CD4-positive, alpha-beta memory T cell (primary cell): ENCODE measurements at places on chromosomes 6 and 20.

GRCh38 chr6:17957498-17957897, 29.9 kb downstream of the KIF13A start:
- DNase-seq: no peak

- no peak for DNase-seq
Measured at GRCh38 chr20:9202420-9203080, 133.7 kb downstream of the PLCB4 start.

DNA sequence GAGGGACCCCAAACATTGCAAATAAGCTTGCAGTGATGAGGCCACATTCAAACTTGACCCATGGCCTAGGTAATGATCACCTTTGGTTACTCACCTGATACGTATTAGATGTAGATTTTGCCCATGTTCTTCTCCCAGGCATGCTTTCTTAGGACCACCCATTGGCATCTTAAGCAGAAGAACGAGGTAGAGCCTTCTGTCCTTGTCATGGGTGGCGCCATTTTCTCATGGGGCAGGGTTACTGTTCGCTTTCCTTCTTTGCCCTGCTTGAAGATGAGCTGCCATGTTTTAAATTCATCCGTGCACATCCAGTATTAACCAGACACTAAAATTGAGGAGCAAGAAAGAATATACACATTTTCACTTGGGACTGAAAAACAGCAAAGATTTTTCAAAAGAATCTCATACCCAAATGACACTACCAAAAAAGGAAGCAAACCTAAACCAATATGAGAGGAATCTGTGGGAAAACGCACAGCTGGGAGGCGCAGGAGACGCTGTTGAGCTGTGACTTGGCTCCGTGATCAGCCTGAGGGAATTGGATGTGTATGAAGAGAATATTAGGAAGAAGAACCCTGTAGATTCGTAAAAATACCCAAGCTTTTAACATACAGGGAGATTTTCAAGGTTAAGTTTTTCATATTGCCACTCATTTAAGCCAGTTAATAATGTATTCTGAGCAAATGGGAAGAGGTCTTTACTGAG, 36.6 kb downstream of the GMPR start:
- DNase-seq: no peak

- DNase-seq: no peak
Measured at GRCh38 chr6:94270091-94270948, 851.0 kb upstream of the EPHA7 start.

DNA sequence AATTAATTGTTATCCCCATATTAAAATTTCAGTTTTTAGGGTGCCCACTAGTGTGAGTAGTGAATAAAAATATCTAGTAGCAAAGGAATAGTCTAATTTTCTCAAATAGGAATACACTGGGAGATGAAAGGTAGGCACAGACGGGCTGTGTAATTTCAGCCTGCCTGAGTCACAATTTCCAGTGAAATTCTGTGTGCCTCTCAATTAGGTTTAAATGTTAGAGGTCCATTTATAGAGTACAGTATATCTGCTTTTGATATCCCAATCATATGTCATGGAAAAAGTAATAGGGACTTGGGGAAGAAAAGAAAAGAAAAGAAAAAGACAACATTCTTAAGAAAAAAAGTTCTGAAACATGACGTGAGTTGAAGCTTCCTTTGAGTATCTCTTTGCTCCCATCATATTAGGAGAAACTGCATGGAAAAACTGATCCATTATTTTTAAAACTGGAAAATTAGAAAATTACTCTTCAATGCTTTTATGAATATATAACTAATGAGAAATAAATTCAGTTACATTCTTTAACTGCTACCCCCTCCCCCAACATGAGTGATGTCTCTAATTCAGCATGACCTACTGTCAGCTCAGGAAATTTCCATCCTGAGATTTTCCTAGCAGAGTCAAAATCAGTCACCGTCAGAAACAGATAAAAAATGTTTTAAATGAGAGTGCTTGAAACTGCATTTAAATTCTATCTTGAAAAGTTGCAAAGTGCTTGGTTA, 473.8 kb upstream of the HSF2 start:
- no peak for DNase-seq

DNA sequence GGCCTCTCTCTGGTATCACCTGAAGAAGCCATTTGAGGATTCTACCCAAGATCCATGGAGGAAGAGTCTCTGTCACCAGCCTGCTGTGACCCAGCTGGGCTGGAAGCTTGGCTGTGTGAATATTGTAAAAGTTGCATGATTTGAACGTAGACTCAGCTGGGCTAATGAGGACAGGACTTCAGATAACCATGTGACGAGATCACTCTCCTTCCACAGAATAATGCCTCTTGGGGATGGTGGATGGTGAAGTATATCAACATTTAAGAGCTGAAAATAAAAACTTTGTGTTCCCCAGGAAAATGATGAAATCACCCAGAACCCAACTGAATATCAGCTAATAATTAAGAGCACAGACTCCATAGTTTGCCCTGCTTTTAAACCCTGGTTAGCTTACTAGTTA, 427.9 kb downstream of the CD83 start:
- DNase-seq: no peak

DNA sequence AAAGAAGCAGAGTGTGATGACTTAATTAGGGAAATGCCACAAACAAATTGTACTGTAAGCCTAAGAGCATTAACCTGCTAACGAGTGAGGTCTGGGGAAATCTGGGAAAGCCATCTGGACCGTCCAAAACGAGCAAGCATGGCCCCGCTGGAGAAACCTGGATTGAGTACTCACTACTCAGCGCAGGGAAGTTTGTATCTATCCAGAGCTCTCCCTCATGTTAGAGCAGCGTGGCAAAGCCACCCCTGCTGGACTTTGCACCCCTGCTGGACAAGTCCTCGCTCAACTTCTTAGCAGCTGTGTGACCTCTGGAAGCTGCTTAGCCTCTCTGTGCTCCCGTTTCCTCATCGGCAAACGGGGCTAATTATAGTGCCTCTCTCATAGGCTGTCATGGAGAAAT, 37.3 kb downstream of the PSMG4 start:
- no peak for DNase-seq

- DNase-seq: no peak
Measured at GRCh38 chr6:23087471-23087870, 518.1 kb downstream of the HDGFL1 start.

GRCh38 chr20:22940350-22940749, 94.8 kb upstream of the SSTR4 start:
- DNase-seq: no peak

DNA sequence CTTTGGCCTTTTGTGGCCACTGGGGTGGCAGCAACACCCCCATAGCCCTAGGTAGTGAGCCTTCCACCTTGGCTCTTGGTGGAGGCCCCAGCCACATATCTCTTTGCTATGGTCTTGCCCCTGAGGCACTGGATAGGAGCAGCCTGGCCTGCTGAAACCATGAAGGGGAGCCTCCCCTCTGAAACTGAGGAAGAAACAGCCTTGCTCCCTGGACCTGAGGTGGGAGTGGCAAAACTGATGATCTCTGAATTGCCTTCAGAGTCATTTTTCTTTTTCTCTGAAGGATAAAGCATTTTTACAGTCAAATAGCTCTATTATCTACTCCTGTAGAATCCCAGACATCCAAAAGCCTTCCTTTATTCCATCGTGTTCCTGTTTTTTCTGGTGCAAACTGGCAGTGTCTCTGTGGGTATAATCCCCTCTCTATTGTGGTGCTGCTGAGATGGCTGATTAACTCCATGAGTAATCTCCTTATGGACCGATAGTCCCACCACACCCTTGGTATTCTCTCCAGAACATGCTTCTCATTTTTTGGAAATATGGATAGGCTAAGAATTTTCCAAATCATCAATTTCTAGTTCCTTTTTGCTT, 22.0 kb upstream of the PRSS35 start:
- DNase-seq: no peak

DNA sequence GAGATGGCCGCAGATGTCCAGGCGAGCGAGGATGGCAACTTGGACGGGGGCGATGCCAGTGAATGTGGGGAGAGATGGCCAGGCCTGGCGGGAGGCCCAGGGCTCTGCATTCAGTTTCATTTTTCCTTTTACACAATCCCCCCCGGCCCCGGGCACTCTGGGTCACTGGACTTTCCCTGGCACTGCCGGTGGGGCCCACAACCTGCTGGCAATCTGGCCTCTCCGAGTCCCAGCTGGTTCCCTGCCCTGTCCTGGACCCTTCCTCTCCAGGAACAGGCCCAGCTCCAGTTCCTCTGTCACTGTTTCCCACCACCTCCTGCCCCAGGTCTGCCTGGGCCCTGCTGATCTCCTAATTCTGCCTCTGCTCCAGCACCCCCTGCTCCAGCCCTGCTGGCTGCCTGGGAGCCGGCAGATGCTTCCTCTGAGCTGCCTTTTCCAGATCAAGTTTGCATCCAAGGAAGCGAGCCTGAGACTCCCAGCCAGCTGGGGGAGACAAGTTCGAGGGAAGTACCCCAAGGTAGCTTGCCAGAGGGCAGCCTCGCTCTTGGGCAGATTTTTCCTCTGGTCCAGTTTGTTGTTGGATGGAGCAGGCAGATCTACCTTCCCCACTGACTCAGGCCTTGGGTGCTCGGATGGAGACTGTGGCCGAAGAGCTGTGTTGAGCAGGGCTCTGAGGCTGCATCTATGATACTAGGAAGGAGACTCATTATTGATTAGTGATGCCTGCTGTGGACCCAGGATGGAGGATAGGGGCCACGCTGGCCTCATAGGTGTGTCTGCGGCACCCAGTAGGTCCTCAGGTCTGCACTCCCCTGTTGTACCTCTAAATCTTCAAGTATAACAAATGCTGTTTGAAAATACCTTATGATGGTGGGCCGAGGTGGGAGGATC, 83.2 kb downstream of the CEBPB start:
- no peak for DNase-seq

DNA sequence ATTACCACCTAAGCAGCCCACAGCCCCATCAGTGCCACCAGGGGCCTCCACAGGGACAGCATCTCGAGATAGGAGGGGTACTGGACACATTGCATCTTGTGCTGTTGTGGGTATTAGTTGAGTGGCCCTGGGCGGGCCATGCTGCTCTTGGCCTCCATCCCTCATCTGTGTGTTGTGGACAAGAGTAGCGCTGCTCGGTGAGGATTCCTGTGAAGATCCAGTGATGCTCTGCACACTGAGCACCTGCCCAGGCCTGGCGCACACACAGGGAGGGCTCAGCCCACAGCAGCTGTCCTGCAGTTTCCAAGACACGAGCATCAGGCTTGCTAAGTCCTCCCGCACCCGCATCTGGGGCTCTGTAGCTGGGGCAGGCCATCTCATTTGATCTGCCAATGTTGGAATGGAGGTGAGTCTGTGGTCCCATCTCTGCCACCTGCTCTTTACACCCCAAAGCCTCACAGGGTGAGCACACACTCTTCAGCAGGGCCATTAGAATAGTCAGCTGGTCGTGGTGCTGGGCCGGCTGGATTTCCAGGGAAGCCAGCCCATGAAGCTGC, 32.0 kb downstream of the SPATA2 start:
- no peak for DNase-seq

DNA sequence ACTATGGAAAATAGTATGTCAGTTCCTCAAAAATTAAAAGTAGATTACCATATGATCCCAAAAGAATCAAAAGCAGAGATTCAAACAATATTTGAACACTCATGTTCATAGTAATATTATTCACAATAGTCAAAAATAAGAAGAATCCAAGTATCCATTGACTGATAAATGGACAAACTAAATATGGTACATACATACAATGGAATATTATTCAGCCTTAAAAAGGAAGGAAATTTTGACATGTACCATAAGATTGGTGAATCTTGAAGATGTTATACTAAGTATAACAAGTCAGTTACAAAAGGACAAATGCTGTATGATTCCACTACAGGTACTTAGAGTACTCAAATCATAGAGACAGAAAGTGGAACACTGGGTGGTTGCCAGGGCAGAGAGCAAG, 88.3 kb upstream of the TMEM30A start:
- DNase-seq: no peak

DNA sequence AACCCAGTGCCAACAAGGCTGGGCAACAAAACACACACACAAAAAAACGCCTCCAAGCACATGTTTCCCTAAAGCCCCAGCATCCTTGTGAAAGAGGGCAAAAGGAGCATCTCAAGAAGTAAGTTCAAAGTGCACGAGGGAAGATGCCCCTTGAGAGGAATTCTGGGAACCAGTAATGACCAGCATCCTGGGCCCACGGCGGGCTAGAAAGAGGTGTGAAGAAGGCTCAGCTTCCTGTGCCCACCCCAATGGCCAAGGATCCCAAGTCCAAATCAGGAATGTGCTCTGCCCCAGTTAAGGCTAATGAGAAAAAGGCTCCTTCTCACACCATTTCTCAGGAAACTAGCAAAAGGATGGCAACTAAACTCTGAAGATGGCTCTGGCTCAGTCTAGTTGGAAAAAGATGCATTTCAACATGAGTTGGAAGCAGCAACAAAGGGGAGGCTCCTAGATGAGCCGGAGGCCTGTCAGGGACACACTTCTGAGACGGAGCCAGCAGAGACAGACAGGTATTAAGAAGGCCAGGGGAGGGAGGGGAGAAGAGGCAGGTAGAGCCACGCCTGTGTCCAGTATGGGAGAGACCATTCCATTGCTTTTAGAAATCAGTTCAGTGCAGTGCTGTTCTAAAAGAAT, 3.2 kb downstream of the RIMS4 start:
- no peak for DNase-seq

GRCh38 chr6:109478841-109479624, 4.0 kb downstream of the ZBTB24 start:
- peak; percentile 43 for DNase-seq

- no peak for DNase-seq
Measured at GRCh38 chr6:53833155-53833554, 38.4 kb downstream of the LRRC1 start.

- no peak for DNase-seq
Measured at GRCh38 chr20:39282619-39283092, 320.5 kb downstream of the DHX35 start.

DNA sequence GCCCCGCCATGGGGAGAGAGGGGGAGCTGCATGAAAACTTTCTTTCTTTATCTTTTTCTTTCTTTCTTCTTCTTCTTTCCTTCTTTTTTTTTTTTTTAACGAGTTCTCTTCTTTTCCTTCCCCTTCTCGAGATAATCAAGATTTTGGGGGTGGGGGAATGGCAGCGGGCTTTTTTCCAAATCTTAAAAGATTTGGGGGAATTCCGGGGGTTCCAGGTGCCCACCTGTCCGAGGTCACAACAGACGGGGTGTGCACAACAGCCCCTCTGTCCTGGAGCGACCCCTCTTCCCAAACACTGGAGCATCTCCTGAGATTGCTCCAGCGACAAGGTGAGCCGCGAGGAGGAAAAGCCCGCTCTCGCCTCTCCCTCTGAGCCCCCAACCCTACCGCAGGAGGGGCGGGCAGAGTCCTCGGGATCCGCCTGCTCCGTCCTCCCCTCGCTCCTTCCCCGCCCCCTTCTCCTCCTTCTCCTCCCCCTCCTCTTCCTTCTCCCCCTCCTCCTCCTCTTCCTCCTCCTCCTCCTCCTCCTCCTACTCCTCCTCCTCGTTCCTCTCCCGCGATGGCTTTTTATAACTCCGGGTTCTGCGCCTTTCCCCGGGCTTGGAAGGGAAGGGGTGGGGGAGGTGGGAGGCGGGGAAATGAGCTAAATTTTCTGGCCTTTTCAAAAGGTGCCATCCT, 689 bp upstream of the KCNB1 start:
- DNase-seq: no peak

DNA sequence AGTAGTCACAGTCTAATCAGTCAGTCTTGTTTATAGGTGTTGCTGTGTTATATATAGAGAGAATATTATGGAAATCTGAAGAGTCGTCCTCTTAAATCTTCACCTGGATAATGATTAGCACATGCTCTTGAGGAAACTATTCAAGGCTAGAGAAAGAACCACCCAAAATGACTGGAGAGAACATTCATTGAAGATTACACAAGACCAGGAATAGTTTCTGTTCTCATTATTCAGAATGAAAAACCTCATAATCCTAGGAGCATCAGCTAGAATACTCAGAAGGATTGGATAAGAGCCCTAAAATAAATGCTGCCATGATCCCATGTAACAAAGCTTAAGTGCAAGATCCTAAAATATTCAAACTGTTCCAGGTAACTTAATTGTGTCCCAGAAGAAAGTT, 278.2 kb upstream of the PREP start:
- DNase-seq: no peak
